ENCODE measurements at places on chromosomes 5 and 9. TPM values are rescaled to one million over a fixed set of nuclear protein-coding genes. Genes with fewer than 3 reads are reported as not detected.

CHSY3 gene
- 0.33 TPM for total RNA-seq

DNA sequence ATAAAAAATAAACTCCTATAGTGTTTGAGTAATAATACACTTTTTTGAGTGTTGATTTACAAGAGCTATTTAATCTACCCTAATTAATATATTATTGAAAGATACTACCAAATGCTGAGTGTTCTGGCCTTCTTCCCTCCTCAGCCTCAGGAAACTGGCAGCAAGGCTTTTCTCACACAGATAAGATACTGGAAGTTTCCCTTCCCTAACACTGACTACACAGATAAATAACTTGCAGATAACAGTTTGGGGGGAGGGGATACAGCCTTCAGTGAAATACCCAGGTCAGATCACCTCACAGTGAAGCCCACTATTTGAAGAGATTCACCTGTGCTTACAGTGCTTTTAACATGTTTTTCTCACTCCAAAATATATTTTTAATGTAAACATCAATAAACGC lies 1.6 kb upstream of the NIPSNAP3A start:
- H3K4me1 ChIP-seq: peaks cover 21% of the 10 kb centered on the region
- peaks cover 2% of the 10 kb centered on the region for H3K36me3 ChIP-seq
- no peak overlapping the region for H3K27ac ChIP-seq
- no peak for DNase-seq
- no peaks in the 10 kb centered on the region for H3K27me3 ChIP-seq

GRCh38 chr9:81370650-81371049 lies 318.7 kb downstream of the TLE1 start:
- no peaks in the 10 kb centered on the region for H3K4me1 ChIP-seq
- DNase-seq: no peak
- H3K27ac ChIP-seq: no peak overlapping the region
- H3K4me3 ChIP-seq: no peak overlapping the region

MCTP1 gene
- total RNA-seq: 4.3 TPM

- no peak for DNase-seq
- H3K4me3 ChIP-seq: no peak overlapping the region
- peaks cover 23% of the 10 kb centered on the region for H3K4me1 ChIP-seq
- H3K27ac ChIP-seq: no peak overlapping the region
- no peaks in the 10 kb centered on the region for H3K36me3 ChIP-seq
Observed at GRCh38 chr9:81377320-81377719, 312.0 kb downstream of the TLE1 start.

DNA sequence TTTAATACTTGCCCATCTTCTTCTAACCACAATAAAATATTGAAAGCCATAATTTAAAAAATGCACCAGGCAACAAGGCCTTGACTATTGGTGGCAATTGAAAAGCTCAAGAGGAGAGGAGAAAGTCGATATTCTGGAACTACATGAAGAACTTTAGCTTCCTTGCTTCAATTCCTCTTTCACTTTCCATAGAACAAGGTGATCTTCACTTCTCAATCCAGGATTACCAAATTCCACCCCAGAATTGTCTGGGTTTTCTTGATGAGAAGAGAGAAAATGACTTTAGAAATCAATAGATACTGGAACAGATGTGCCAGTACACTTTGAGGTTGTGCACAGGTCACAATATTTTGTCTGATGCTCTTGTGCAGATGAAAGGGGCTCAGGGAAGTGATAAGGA lies 52.2 kb downstream of the PTCD2 start:
- H3K4me1 ChIP-seq: no peaks in the 10 kb centered on the region
- H3K4me3 ChIP-seq: no peak overlapping the region
- H3K27ac ChIP-seq: no peak overlapping the region
- no peaks in the 10 kb centered on the region for H3K36me3 ChIP-seq
- DNase-seq: no peak
- no peaks in the 10 kb centered on the region for H3K27me3 ChIP-seq

GRCh38 chr9:18122171-18122570 lies 351.8 kb upstream of the ADAMTSL1 start:
- no peak for DNase-seq
- no peak overlapping the region for H3K27ac ChIP-seq
- no peak overlapping the region for H3K4me3 ChIP-seq
- H3K36me3 ChIP-seq: no peaks in the 10 kb centered on the region

JAKMIP2 gene
- not detected for total RNA-seq

DNA sequence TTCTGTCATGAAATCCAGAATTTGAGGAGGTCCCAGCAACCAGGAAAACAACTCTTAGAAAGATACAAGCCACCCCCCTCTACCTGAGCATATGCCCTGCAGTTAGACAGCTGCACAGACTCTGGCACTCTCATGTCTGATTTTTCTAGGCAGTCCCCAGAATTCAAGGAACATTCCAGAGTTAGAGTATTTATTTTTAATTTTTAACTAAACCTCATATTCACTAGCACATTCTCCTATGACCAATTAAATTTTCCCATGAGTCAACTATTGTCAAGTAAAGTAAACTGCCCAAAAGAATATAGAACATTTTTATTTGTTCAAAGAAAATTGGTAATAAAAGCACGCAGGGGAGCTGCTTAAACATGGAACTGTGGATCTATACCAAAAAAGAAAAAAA lies 490.5 kb upstream of the SEMA6A start:
- no peaks in the 10 kb centered on the region for H3K36me3 ChIP-seq
- no peaks in the 10 kb centered on the region for H3K4me1 ChIP-seq
- H3K4me3 ChIP-seq: no peak overlapping the region
- 0 out of 2 replicates have a peak, but pooled peaks cover 4% of the 10 kb centered on the region for H3K27me3 ChIP-seq
- DNase-seq: no peak

DNA sequence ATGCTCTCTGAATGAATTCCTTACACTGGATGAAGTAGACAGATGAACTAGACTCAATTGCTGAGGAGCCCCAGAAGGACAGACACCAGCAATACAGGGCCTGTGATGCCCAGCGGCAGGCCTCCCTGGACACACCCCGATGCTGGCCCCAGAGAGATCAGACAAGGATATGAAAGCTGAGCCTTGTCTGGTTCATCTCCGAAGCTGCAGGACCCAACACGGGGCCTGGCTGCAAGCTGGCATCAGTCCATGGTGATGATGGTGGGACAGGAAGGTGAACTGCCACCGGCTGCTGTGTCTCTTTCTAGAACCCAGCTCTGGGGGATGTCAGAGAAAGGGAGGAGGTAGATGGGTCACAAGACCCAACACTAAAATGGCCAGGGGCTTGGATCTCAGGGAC lies 104.0 kb upstream of the LMX1B start:
- no peaks in the 10 kb centered on the region for H3K36me3 ChIP-seq
- no peak overlapping the region for H3K27ac ChIP-seq
- no peak for DNase-seq
- no peaks in the 10 kb centered on the region for H3K27me3 ChIP-seq

EGFLAM gene
- not detected for total RNA-seq

SPATA31D4 gene
- not detected for total RNA-seq

- no peak overlapping the region for H3K27ac ChIP-seq
- peaks cover 8% of the 10 kb centered on the region for H3K4me1 ChIP-seq
- no peak for DNase-seq
Observed at GRCh38 chr5:124910354-124911016, 164.0 kb upstream of the ZNF608 start.

- no peak overlapping the region for H3K27ac ChIP-seq
- H3K27me3 ChIP-seq: no peaks in the 10 kb centered on the region
- H3K36me3 ChIP-seq: no peaks in the 10 kb centered on the region
- no peak for DNase-seq
Observed at GRCh38 chr5:39106322-39106721, 32.1 kb upstream of the RICTOR start.

GRCh38 chr9:100408546-100409175 lies 18.3 kb upstream of the MSANTD3 start:
- H3K27me3 ChIP-seq: no peaks in the 10 kb centered on the region
- H3K4me1 ChIP-seq: no peaks in the 10 kb centered on the region
- DNase-seq: no peak

DNA sequence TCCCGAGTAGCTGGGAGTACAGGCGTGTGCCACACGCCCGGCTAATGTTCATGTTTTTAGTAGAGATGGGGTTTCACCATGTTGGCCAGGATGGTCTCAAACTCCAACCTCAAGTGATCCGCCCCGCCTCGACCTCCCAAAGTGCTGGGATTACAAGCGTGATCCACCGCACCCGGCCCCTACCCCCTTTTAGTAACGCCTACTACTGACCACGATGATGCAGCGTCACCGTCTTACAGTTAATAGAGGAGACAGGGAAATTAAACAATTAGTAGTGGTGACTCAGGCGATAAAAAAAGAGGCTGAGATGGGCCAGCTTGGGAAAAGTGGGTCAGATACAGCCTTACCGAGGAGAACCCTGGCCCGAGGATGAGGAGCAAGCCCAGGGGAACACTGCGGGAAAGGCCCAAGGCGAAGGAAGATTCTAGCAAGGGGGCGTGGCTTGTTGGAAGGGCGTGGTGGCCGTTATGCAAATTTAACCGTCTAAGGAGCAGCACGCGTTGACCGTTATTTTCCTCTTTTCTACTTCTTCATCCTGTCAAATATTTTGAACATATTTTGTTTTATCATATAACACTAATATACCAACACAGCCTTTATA lies 1.6 kb upstream of the SETX start:
- H3K27ac ChIP-seq: no peak overlapping the region
- no peak overlapping the region for H3K4me3 ChIP-seq
- H3K27me3 ChIP-seq: no peaks in the 10 kb centered on the region
- peaks cover 17% of the 10 kb centered on the region for H3K36me3 ChIP-seq
- H3K4me1 ChIP-seq: peaks cover 9% of the 10 kb centered on the region
- no peak for DNase-seq

DNA sequence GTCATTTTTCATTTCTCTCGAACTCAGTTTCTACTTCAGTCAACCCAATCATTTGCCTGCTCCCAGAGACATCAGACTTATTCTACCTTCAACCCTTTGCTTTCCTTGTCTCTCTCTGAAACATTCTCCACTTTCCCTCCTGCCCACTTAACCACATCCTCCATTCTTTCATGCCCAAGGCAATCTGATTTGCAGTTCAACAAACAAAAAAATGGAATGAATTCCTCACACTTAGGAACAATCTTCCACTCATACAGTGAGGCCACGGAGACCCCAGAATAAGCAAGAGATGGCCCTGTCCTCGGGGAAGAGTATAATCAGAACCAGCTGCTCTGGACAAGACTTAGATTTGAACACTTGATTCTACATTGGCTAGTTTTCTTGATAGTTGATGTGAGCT lies 180.5 kb downstream of the RFK start:
- no peaks in the 10 kb centered on the region for H3K27me3 ChIP-seq
- H3K4me1 ChIP-seq: peaks cover 42% of the 10 kb centered on the region
- H3K27ac ChIP-seq: no peak overlapping the region

LCN9 gene
- not detected for total RNA-seq

IFNA14 gene
- not detected for total RNA-seq

DNA sequence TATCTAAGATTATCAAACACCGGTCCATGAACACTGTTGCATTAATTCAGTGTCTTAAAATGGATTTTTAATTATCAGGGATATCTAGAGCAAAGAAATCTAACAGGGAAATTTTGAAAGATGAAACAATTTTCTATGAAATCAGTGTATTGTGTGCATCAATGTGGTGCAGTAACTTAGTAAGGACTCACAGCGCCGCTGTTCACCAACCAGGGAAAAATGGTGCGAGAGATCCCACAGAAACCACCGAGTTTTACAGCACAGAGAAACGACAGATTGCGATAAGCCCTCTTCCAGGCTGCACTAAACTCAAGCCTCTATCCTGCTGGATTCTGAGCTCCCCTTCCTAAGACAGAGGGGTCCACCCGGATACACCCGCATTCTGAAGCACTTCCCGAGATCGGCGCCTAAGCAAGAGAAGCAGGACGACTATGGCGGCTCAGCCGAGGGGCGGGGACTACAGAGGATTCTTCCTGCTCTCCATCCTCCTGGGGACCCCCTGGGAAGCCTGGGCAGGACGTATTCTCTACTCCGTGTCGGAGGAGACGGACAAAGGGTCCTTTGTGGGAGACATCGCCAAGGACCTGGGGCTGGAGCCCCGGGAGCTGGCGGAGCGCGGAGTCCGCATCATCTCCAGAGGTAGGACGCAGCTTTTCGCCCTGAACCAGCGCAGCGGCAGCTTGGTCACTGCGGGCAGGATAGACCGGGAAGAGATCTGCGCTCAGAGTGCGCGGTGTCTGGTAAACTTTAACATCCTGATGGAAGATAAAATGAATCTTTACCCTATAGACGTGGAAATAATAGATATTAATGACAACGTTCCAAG lies at the start of gene PCDHGA7:
TSS of gene PCDHGA7 (plus strand) at position 274 of the 826 bp plus-strand sequence. CDS start at position 432, 158 bp downstream.
- no peak within 1 kb of the TSS for H3K4me3 ChIP-seq
- no peaks in the 10 kb centered on the region for H3K4me1 ChIP-seq
- H3K27ac ChIP-seq: no peak within 1 kb of the TSS
- H3K36me3 ChIP-seq: no peaks in the 10 kb centered on the region
- H3K27me3 ChIP-seq: peaks cover 49% of the 10 kb centered on the region

- no peaks in the 10 kb centered on the region for H3K36me3 ChIP-seq
- no peak overlapping the region for H3K4me3 ChIP-seq
- no peak for DNase-seq
Observed at GRCh38 chr9:34891386-34891785, 66.7 kb upstream of the PHF24 start.

FABP6 gene
- total RNA-seq: 5.7 TPM

SPINK13 gene
- not detected for total RNA-seq

PCDHB10 gene
- not detected for total RNA-seq

DNA sequence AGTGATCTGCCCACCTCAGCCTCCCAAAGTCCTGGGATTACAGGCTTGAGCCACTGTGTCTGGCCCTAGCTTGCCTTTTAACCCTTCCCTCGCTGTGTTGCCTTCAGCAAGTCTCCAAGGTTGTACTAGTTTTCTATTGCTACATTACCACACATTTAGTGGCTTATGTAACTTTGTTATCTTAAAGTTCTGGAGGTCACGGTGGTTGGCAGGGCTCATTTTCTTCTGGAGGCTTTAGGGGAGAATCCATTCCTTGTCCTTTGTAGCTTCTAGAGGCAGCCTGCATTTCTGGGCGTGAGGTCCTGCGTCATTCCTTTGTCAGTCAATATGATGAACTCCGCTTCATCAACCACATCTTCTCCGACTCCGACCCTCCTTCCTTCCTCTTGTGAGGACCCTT lies 2.9 kb upstream of the PRRC2B start:
- H3K36me3 ChIP-seq: no peaks in the 10 kb centered on the region
- peaks cover 23% of the 10 kb centered on the region for H3K4me1 ChIP-seq
- H3K27ac ChIP-seq: no peak overlapping the region
- H3K27me3 ChIP-seq: no peaks in the 10 kb centered on the region

DNA sequence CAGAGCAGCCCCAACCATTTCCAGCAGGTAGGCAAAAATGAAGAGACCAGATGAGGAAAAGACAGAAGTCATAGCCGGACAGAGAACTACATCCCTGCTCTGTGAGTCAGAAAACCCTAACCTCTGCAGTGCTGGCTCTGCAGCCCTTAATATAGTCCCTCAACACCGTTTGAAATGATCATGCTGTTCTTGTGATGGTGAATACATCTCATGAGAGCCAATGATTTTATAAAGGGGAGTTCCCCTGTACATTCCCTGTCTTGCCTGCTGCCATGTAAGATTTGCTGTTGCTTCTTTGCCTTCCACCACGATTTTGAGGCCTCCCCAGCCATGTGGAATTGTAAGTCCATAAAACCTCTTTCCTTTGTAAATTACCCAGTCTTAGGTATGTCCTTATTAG lies 216.8 kb upstream of the RFX3 start:
- no peak overlapping the region for H3K4me3 ChIP-seq
- no peaks in the 10 kb centered on the region for H3K36me3 ChIP-seq
- H3K4me1 ChIP-seq: peaks cover 51% of the 10 kb centered on the region
- no peak overlapping the region for H3K27ac ChIP-seq
- no peaks in the 10 kb centered on the region for H3K27me3 ChIP-seq

PCDHGB2 gene
- total RNA-seq: 0.28 TPM

GRCh38 chr9:68947842-68948569 lies 65.9 kb downstream of the PRKACG start:
- H3K4me1 ChIP-seq: no peaks in the 10 kb centered on the region
- H3K27ac ChIP-seq: no peak overlapping the region
- no peak for DNase-seq
- H3K27me3 ChIP-seq: peaks cover 72% of the 10 kb centered on the region
- H3K4me3 ChIP-seq: no peak overlapping the region
